Activated CD8-positive, alpha-beta T cell treated with anti-CD3 and anti-CD28 coated beads for 36 hours (primary cell): ENCODE measurements at places on chromosomes 5 and 9. TPM values are rescaled to one million over a fixed set of nuclear protein-coding genes. Genes with fewer than 3 reads are reported as not detected.
A peak's percentile ranks its signal among the peaks of the same experiment; 100 is the strongest.

Gene PAPPA
- total RNA-seq, result not detected

Gene IFNA21
- not detected for total RNA-seq

Gene FAM169A
- total RNA-seq, result 10.4 TPM

Gene LYRM7
- 24.0 TPM for total RNA-seq

Gene GPRIN1
- total RNA-seq, result 2.0 TPM

Gene PCDHB8
- total RNA-seq, result not detected

Gene C9orf153
- total RNA-seq, result 0.40 TPM

Gene PTGER4
- total RNA-seq, result 62.9 TPM

Gene SMIM33
- 0.16 TPM for total RNA-seq

Gene KCNMB1
- total RNA-seq, result not detected

Gene PCDHB4
- not detected for total RNA-seq

DNA sequence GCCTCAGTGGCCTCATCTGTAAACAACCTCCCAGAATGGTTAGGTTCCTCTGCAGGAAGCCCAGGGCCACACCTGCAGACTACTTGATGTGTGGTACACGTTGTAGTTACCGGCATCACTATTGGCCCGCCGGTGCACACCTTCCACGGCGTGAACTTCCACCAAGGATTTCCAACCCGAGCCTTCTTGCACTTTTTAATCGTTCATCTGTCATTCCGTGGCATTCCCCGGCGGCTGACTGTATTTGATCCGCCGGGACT lies 5.3 kb upstream of the TRIM41 start:
- H3K27me3 ChIP-seq, result peaks cover 5% of the 10 kb centered on the region
- H3K27ac ChIP-seq, result peak overlapping the region; percentile 84
- H3K4me1 ChIP-seq, result peaks cover 46% of the 10 kb centered on the region
- peak; percentile 55 for DNase-seq

DNA sequence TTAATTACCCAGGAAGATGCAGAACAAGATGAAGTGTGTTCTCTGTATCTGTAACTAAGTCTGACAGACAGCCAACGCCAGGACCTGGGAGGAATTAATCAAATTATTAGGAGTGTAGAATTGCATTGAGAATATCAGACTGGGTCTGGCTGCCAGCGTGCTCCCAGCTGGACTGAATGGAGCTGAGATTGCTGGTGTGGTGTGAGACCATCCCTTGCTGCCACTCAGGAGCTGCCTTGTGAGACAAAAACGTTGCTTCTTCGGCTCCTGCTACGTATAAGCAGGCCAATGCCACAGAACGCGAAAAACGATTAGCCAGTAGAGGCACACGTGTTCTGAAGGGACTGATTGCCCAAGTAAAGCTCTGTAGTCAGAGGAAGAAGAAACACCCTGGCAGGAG lies 66.8 kb downstream of the AMBP start:
- H3K36me3 ChIP-seq, result no peaks in the 10 kb centered on the region
- DNase-seq, result no peak
- no peak overlapping the region for H3K27ac ChIP-seq
- no peaks in the 10 kb centered on the region for H3K27me3 ChIP-seq
- H3K4me3 ChIP-seq, result no peak overlapping the region

GRCh38 chr5:39713250-39713916 lies 288.6 kb upstream of the DAB2 start:
- no peak for DNase-seq
- no peak overlapping the region for H3K4me3 ChIP-seq
- peaks cover 9% of the 10 kb centered on the region for H3K27me3 ChIP-seq

GRCh38 chr5:82278711-82279370 lies 687 bp upstream of the RPS23 start:
- DNase-seq, result no peak
- peaks cover 45% of the 10 kb centered on the region for H3K36me3 ChIP-seq
- peaks cover 33% of the 10 kb centered on the region for H3K4me1 ChIP-seq
- no peaks in the 10 kb centered on the region for H3K27me3 ChIP-seq
- H3K4me3 ChIP-seq, result peak overlapping the region; percentile 89

DNA sequence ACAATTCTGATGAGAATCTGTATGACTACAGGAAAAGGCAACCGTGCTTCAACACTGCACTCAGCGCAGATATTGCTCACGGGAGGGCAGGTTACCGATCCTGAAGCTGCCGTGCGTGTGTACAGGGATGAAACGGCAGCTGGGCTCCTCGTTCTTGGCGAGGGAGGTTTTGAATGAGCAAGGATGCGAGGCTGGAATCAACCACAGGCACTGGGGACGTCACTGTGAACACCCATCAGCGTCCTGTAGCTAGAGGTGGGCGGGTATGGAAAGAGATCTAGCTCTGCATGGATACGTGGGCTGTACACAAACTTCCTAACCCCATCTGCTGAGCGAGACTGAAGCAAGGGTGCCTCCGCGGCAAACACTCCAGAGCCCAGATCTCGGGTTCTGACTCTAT lies 84.3 kb upstream of the COL5A1 start:
- no peaks in the 10 kb centered on the region for H3K36me3 ChIP-seq
- no peak overlapping the region for H3K27ac ChIP-seq
- H3K27me3 ChIP-seq, result no peaks in the 10 kb centered on the region
- no peaks in the 10 kb centered on the region for H3K4me1 ChIP-seq
- no peak overlapping the region for H3K4me3 ChIP-seq

GRCh38 chr9:126513159-126514036 lies 100.3 kb upstream of the LMX1B start:
- no peak for DNase-seq
- no peak overlapping the region for H3K4me3 ChIP-seq
- H3K4me1 ChIP-seq, result peaks cover 22% of the 10 kb centered on the region
- H3K27me3 ChIP-seq, result peaks cover 43% of the 10 kb centered on the region
- no peaks in the 10 kb centered on the region for H3K36me3 ChIP-seq

DNA sequence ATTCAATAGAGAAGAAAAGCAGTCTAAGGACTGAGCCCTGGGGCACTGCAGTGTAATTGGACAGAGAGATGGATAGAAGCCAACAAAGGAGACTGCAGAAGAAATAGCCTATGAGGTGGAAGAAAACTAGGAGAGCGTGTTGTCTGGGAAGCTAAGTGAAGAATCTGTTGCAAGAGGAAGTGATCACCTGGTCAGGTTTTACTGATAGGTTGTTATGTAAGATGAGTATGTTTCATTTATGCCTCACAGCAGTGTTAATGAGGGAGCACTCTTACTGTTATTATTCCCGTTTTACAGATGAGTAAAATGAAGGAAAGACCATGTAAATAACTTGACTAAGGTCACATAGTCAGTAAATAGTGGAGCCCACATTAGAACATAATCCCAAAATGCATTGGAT lies 80.0 kb upstream of the GRHPR start:
- H3K4me3 ChIP-seq, result no peak overlapping the region
- H3K36me3 ChIP-seq, result no peaks in the 10 kb centered on the region
- H3K4me1 ChIP-seq, result no peaks in the 10 kb centered on the region
- no peak for DNase-seq
